Activated T-cell treated with anti-CD3 and anti-CD28 coated beads for 48 hours (primary cell): ENCODE measurements at places on chromosomes 5 and 9.

DNA sequence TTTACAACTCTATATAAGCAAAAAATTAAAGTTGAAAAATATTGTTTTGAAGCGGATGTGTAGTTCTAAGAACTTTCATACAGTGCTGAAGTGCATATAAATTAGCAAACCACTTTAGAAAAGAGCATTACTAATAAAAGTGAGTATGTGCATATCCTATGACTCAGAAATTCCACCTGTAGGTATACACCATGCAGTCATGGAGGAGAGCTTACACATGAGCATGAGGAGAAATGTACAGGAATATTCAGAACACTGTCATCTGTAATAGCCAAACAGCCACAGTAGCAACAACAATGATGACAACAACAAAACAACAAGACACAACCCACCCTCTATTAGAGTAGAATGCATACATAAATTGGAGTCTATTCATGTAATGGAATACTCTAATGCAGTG lies 138.2 kb upstream of the ARRDC3 start:
- no peak for DNase-seq

- DNase-seq, result no peak
Observed at GRCh38 chr9:91185193-91185886, 176.4 kb downstream of the AUH start.

GRCh38 chr5:122144236-122144635 lies 14.9 kb downstream of the ZNF474 start:
- no peak for DNase-seq

- no peak for DNase-seq
Observed at GRCh38 chr5:170316937-170317336, 19.4 kb upstream of the LCP2 start.

GRCh38 chr5:16690243-16690852 lies 73.6 kb upstream of the RETREG1 start:
- no peak for DNase-seq

GRCh38 chr9:96719521-96719920 lies 58.4 kb downstream of the ZNF510 start:
- no peak for DNase-seq
